ENCODE measurements at places on chromosomes 1 and 21.

GRCh38 chr1:40860706-40861223, 1.4 kb downstream of the CITED4 start:
- no peak for DNase-seq

- no peak for DNase-seq
Measured at GRCh38 chr1:204295671-204296070, 64.1 kb downstream of the PLEKHA6 start.

DNA sequence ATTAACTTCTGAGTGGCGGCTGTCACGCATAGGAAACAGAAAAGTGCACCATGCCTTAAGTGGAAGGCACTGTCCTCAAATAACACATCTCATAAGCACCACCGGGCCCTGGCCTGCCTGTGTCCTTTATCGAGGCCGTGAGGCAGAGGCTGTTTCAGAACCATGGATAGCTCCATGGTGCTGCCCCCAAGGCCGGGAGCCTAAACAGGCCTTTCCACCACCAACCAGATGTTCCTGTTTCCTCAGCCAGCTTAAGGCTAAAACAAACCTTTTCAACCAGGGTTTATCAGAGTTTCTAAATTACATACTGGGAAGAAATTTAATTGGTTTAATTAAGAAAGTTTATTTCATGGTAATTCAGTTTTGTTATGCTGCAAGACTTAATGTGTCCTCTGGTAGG, 114.4 kb downstream of the DMRTA2 start:
- DNase-seq, result no peak

DNA sequence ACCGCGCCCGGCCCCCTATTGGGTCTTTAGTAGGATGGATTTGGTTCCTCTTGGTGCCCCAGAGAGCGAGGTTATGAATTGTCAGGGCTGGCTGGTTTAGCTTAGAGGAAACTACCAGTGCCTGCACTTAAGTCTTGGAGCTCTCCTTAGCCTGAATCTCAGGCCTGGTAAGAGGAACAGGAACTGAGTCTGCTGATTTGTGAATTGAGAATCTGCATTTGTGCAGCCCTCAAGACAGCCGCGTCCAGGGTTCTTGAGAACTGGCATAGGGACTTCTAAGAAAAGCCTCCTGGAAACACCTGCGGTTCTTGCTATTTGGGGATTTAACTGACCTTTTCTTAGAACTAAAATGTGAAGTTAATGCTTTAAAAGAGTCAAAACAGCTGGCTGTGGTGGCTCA, 1.7 kb downstream of the NECAP2 start:
- no peak for DNase-seq

DNA sequence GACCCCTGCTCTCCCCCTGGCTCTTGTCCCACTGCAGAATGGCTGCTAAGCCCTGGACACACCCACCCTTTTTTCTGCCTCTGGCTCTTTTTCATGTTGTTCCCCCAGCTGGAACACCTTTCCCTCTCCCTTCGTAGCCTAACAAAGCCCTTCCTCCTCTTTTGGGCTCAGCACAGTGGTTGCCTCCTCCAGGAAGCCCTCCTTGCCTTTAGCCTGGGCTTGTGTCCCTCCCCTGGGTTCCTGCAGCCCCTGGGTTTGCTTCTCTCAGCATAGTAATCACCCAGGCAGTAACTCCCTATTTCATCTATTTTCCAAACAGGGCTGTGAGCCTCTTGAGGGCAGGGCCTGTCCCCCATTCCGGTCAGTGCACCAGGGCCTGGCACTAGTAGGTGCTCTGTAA, 19.8 kb upstream of the ACTL8 start:
- DNase-seq, result no peak

- no peak for DNase-seq
Measured at GRCh38 chr1:90114521-90115141, 119.7 kb downstream of the ZNF326 start.

- DNase-seq, result no peak
Measured at GRCh38 chr1:188426561-188426960, 1597.8 kb downstream of the PLA2G4A start.

- no peak for DNase-seq
Measured at GRCh38 chr1:41557751-41558455, 73.4 kb upstream of the EDN2 start.

- no peak for DNase-seq
Measured at GRCh38 chr1:55230659-55231058, 15.5 kb upstream of the USP24 start.

GRCh38 chr1:30255111-30255724, 468.2 kb downstream of the MATN1 start:
- no peak for DNase-seq

DNA sequence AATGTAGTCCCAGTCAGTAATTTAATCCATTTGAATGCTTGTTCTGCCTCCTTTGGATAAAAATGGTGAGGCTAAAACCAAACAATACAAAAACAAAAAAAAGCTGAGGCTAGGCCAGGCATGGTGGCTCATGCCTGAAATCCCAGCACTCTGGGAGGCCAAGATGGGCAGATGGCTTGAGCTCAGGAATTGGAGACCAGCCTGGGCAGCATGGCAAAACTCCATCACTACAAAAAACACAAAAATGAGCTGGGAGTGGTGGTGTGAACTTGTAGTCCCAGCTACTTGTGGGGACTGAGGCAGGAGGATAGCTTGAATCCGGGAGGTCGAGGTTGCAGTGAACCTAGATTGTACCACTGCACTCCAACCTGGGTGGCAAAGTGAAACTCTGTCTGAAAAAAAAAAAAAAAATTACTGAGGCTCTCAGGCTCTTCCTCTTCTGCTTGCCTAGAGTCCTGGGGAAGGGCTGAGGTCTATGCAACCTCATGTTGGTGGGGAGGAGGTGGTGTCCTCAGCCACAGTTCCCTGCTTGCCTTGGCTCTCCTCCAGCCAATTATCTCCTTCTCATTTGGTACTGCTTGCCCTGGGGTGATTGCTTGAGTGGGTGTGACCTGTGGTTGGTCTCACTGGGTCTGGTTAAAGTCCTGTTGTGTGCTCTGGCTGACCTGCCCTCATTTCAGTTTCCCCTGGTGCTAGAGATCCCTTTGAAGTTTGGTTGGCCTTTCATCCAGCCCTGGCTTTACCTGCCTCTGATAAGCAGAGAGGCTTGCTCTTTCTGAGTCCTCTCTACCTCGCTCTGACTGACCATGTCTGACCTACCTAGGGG, 20.9 kb downstream of the S1PR1 start:
- DNase-seq, result no peak

GRCh38 chr1:168827557-168827956, 98.6 kb upstream of the DPT start:
- no peak for DNase-seq

DNA sequence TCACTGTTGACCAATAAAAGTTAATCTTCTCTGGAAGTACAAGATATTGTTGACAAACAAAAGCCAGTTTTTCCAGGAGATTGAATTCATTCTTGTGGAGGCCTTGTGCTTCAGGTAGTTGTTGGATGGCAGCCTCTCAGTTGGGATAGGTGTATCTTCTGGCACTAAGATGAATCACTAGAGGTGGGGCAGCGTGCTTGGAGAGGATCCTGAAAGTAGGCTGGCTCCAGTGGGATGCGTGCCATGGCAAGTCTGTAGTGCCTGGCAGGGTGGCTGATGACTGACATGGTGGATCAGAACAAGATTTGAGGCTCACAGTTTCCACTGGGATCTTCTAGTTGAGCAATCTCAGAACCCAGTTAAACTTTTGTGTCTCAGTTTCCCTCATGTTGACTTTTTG, 2.4 kb downstream of the VPS13D start:
- DNase-seq, result no peak

DNA sequence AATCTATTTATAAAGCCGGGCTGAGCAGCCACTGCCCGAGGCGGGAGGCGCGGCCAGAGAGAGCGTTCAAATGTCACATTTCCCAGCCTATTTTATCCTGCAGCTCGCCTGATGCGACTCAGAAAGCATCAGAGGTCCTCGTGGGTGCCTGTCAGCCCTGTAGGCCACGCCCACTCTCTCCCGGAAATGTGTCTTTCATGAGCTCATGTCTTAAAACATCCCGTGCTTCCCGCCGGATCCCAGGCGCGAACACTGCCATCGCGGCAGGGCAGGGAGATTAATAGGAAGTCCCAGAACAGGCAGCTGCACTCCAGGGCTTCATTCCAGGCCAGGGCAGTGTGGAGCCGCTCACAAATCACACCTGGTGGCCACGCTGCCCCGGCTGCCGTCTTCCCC, 117.5 kb downstream of the PRDM16 start:
- no peak for DNase-seq

DNA sequence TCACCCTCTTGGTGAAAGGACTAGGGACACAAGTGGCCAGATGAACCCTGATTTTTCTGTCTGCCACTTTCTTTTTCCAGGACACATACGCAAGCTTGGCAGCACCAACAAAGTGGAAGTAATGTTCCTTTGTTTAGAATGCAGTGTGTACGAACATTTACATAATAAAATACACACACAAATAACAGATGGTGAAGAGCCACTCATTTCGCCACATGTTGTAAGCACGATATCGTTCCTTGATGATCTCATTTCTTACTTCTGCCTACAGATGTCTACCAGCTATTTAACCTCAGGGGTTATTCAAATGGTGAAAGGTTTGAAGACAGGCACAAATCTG, 670.2 kb upstream of the CXADR start:
- DNase-seq, result no peak

GRCh38 chr1:32965251-32965747, 690 bp upstream of the RNF19B start:
- DNase-seq, result no peak

GRCh38 chr1:93463960-93464359, 16.0 kb downstream of the FNBP1L start:
- no peak for DNase-seq

GRCh38 chr21:38753557-38753971, 52.2 kb upstream of the ETS2 start:
- DNase-seq, result no peak

DNA sequence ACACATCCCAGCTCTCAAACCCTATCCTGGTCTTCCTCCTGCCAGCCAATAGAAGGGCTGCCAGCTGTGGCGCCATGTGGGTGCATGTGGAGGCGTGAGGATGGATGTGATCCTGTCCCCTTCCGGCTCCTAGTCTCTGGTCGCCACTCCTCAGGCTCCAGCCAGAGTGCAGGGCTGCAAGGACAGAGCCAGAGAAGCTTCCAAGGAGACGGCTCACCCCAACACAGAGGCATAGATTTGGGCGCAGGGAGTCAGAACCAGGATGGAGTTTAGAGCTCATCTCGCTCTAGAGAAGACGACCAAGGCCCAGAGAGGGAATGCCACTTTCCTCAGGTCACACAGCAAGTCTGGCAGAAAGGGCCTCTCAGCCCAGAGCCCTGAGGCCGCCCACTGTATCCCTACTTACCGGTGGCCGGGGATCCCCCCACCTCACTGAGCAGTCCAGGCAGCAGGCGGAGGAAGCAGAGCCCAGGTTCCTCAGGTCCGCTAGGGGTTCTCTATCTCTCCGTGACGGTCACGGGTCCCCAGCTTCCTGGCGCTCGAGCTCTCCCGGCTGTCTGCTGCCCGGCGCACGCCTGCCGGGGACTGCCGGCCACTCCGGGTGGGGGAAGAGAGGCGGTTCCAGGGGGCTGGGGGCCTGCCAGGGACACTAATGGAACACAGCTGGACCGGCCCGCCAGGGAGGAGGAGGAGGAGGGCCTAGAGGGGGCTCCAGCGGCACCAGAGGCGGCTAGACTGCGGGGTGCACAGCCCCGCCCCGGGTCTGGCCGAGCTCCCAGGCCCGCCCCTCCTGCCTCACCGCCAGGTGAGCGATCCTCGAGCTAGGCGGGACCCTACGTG, at the start of gene COL16A1:
TSS of gene COL16A1 (minus strand) at position 587 of the 840 bp plus-strand sequence. CDS start 1,824 bp downstream, outside the sequence.
- DNase-seq, result no peak

DNA sequence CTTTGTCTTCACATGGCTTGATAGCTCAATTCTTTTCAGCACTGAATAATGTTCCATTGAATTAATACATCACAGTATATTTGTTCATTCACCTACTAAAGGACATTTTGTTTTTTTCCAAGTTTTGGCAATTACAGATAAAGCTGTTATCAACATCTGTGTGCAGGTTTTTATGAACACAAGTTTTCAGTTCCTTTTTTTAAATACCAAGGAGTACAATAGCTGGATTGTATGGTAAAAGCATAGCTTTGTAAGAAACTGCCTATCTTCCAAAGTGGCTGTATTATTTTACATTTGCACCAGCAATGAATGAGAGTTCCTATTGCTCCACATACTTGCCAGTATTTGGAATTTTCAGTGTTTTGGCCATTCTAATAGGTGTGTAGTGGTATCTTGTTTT, 4.8 kb upstream of the MCOLN2 start:
- no peak for DNase-seq

DNA sequence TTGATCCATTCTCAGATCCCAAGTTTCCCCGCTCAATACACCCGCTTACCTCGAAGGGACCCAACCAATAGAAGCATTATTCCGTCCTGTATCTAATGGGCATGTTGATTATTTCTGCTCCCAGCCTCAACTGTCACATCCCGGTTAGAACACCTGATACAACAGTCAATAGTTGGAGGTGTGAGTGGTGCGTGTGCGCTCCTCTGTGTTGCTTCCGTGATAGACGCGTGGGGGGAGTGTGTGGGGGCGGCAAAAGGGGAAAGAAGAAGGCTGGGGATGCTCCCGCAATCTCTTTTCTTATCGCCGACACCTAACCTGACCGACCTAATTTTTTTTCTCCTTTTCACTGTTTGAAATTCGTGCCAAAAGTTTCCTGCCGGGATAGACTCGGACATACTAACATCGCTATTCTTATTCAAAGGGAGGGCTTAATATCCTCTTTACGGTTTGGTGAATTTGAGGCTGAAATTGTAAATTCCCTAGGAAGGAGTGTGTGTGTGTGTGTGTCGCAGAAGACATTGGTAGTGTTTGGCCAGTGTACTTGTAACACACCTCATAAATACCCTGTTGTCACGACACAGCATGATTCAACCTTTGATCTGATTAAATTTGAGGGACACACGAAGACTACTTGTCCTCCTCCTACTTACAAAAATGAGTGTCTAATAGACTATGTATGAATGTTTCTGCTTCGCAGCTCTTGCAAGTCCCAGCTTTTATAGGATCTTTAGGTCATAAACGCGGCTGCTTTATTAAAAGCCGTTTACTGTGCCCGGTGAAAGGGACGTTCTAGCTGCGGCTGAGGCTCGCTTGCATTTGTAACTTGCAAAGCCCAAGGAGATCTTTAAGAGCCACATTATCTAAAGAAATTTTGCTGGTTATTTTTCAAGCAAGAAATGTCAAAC, 1.5 kb upstream of the PROX1 start:
- DNase-seq, result no peak

GRCh38 chr1:78665809-78666208, 16.2 kb downstream of the IFI44 start:
- DNase-seq, result no peak

- DNase-seq, result no peak
Measured at GRCh38 chr1:165849353-165850133, 22.1 kb downstream of the UCK2 start.

DNA sequence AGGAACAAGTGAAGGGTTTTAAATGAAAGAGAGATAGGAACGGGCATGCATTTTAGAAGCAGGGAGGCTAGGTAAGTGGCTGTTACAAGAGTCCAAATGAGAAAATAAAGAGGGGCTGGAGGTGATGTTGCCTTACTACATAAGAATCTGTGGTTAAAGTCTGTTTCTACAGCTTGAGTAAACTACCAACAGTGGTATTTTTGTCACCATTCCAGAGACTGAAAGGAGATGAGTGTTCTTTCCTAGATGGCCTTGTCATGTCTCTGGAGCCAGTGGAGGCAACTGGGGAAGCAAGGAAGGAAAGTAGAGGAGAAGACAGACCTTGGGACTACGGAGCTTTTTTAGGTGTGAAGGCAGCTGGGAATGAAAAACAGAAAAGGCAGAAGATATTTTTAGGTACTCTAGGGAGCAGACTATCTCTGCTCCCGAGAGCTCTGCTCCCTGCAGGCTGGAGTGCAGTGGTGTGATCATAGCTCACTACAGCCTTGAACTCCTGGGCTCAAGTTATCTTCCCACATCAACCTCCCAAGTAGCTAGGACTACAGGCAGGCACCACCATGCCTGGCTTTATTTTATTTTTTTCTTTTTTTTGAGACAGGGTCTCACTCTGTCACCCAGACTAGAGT, 12.2 kb downstream of the HDAC1 start:
- DNase-seq, result no peak

Data from stimulated activated CD4-positive, alpha-beta T cell treated with anti-CD3 and anti-CD28 coated beads, Interleukin-1b, Interleukin-23, amount 100 ng/mL, for 1 hour (primary cell).